ENCODE measurements at places on chromosomes 7 and 10.
A peak's percentile ranks its signal among the peaks of the same experiment; 100 is the strongest.

DNA sequence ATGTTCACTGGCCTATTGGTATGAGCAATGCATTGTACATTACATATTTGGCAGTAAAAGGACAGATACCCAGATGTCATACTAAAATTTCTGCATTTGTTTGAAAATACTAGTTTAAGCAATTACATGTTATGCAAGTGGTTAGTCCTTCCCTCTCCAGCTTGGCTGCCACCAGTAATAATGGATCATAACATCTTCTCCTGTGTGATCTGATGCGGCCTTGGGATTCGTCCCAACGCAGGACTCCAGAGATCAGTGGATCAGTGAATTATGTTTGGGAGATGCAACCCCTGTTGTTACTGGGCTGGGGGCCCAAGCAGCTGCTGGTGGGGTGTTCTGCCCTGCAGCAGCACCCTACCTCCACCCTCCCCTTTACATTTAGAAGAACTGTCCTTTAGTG is 11.2 kb upstream of the PDK4 start:
- DNase-seq, result peak; percentile 63

GRCh38 chr7:156776527-156776926 is 116.5 kb downstream of the LMBR1 start:
- no peak for DNase-seq

GRCh38 chr7:55065511-55066229 is 46.9 kb downstream of the EGFR start:
- no peak for DNase-seq

- no peak for DNase-seq
Measured at GRCh38 chr7:13602036-13602435, 387.4 kb downstream of the ETV1 start.

DNA sequence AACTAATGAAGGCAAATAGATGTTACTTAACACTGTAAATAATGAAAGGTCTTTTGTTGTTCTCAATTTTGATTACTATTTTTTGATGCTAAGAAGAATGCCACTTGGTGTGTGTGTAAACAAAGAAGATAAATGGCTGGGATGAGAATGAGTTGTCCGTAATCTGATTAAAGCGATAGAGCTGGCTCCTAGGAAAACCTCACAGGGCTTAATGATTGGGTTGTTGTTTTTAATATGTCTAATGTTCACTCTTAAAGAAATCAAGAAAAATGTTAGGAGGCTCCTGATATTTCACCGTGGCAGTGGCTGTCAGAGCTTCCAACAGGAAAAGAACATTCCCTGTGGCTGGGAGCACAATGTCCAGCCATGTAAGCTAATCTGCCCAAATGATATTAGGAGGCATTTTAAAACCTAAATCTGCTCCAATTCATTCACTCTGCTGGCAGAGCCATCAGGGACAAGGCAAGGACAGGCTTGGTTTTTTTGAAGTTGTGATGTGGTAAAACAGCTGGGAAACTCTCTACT is 243.9 kb downstream of the SNX10 start:
- DNase-seq, result no peak
